ENCODE measurements at places on chromosomes 12 and 14.
A peak's percentile ranks its signal among the peaks of the same experiment; 100 is the strongest.

- DNase-seq, result no peak
Observed at GRCh38 chr12:107436376-107436775, 249.2 kb upstream of the PWP1 start.

DNA sequence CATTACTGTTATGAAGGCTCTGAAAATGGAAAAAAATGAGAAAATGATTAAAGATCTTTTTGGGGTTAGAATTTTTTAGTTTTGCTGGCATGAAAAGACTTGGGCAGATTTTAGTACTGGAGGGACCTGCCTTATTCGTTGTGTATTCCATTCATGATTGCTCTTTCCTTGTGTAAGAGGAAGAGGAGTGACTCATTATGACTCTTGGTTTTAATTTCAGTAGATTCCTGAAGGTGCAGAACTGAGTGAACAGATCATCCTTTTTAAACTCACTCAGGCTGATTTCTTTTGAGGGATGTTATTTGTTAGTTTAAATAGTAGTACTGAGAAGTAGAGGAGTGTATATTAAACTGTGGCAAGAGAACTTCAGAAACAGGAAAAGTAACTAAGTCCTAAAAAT, 41.6 kb downstream of the AKAP6 start:
- DNase-seq, result no peak

- no peak for DNase-seq
Observed at GRCh38 chr14:43792980-43793379, 714.1 kb downstream of the FSCB start.

DNA sequence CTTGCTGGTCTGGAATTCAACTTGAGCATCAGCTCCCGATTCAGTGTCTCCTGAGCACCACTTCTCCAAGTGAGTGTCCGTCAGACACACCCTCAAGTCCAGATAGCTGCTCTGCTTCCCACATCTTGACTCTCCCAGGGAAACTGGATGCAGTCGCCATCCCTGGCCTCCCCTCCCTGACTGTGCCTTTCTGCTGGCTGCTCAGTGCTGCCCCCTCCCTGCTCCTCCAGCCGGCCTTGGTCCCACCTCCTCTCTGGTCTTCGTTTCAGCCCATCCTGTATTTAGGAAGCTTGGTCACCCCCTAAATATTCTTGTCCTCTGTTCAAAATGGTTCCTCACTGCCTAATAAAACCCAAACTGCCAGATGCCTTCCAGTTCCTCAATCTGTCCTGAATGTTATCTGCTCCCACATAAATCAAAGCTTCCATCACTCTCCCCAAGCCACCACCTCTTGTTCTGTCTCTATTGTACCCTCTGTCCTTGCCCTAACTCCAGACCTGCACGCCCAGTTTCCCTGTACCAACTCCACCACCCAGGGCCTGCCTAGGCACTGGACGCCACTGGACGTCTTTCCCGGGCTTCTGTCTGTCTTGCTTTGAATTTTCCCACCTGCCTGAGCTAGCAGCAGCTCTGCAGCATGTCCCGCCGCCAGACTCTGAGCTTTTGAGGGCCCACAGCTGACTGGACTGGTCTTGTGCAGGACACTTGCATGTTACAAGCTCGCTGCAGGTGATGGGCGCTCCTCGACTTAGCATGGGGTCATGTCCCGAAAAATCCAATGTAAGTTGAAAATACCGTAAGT, 33.8 kb downstream of the CCDC92 start:
- no peak for DNase-seq

GRCh38 chr14:33184587-33184986, 245.9 kb downstream of the NPAS3 start:
- peak; percentile 7 for DNase-seq

DNA sequence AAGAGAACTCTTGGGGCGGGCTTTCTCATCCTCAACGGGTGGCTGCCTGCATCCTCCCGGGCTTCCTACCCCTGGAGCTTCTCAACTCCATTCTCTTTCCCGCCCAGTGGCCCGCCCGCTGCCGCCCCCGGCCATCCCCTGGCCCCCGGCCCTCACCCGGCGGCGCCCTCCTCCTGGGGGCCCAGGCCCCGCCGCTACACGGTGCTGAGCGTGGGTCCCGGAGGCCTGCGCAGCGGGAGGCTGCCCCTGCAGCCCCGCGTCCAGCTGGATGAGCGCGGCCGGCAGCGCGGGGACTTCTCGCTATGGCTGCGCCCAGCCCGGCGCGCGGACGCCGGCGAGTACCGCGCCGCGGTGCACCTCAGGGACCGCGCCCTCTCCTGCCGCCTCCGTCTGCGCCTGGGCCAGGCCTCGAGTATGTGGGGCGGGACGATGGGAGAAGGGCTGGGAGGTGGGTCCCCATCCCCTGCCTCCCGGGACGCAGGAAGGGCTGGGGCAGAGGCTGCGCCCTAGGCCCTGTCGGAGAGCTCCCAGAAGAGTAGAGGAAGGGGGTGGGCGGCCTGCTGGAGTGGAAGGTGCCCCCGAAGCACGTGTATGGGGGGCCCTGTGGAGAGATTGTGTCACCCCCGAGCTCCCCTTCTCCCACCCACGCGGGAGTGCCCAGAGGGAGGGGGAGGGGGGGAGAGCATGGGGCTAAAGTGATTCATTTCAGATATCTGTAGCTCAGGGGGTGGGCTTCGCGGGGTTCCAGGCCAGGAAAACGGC, 1.5 kb downstream of the LAG3 start:
- DNase-seq, result no peak

- no peak for DNase-seq
Observed at GRCh38 chr14:87526731-87527130, 466.3 kb downstream of the GALC start.

DNA sequence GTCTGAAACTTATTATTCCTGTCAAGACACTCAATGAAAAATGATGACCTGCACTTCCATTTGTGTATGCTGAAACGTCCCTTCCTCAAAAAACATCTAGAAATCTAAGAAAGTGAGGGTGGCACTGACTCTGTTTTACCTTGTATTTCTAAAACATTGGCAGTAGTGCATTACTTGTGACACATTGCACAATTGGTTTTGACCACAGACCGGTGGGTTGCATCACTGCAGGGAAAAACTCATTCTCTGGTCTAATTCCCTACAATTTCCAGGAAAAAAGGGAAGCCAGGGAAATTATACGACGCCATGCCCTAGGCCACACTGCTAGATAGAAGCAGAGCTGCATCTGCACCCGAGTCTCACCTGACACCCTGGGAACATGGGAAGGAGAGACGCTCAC, 156.7 kb downstream of the NTF3 start:
- DNase-seq, result no peak

DNA sequence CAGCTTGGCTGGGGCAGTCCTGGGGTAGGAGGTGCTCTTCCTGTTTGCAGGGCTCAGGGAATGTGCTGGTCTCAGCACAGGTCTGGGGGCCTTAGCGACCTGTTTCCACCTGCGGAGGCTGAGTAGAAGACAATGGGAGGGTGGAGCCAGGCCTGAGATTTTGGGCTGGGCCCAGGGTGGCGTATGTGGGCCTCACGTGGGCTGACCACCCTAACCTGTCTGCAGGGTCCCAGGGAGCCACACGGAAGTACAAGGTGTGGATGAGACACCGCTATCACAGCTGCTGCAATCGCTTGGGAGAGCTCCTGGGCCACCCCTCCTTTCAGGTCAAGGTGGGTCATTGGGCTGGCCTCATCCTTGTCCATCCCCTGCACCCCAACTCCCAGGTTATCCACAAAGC, 1.1 kb downstream of the NOC4L start:
- no peak for DNase-seq

DNA sequence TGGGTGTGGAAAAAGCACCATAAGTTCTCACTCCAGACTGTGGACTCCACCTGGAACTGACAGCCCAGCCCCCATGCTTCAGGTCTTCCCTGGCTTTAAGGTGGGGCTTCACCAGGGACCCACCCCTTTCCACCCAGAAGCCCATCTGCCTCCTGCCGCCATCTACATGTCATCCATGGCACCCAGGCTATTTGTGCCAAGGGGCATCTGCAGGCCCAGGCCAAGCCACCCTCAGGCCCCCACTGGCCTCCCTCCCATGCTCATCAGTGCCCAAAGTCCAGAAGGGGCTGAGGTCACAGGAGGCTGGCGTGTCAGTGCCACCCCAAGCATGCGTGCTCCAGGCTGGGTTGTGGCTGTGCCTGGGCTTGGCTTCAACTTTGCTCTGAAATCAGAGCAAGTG, 212.2 kb upstream of the DIO3 start:
- no peak for DNase-seq

DNA sequence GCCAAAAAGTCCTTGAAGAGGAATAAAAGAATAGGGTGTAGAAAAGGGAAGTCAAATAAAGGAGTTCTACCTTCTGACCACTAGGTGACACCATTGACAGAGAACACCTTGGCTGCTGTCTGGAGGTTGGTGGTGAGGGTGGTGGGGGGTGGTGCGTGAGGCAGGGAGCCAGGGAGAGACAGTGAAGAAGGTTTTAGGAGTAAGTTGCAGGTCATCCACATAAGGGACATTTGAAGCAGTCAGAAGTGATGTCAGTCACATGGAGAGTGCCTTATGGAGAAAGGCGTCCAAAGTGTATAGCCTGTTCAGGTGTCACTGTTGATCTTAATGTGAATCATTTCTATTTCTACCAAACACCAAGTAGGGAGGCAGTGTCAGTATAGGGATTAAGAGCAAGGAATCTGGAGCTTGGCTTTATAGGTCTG, 279.3 kb upstream of the DDHD1 start:
- DNase-seq, result peak; percentile 20
